ENCODE measurements at places on chromosomes 3 and 15.

DNA sequence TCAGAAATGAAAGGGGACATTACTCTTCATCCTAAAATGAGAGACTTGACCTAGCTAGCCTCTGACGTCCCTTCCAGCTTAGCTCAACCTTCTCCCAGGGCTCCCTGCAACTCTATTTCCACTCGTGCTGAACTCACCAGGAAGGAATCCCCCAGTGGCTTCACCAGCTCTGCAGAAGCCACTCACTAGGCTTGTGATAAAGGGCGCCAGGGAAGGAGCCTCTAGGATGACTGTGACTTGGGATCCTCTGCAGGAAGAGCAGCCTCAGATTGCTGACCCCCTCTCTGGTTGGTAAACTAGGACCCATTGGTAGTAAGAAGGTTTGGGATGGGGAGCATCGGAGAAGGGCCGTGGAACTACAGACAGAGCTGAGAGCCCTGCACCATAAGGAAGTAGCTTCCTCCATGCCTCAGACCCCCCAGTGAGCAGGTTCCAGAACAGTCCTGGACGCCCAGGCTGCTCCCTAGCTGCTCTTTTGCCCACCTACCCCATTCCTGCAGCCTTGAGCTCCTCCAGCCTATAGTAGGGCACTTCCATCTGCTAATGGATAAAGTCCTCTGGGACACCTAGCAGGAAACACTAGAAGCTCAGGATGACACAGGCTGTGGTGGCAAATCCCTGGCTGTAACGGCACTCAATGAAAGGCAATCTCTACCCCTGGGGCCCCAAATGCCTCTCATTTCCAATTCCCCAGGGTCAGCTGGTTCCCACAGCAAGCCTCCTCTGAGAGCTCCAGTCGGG, 26.0 kb downstream of the PLA2G4F start:
- peak; percentile 16 for DNase-seq

DNA sequence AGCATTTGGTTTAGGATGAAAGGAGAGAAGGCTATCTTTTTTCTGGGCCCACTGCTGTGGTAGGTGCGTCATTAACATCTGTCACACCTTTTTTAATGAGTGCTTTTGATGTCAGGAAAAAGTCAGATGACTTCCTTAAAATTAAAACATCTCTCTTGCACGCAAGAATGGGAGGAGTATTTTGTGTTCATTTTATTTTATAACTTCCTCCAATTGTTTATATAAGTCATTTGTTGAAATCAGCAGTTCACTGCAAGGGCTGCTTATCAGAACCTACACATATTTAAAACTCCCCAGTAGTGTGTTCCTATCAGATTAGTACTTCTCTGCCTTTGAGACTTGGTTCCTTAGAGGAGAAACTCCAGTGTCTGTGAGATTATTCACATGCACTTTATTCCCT, 143.8 kb downstream of the NEO1 start:
- DNase-seq = no peak

GRCh38 chr15:67968564-67968963, 85.6 kb upstream of the PIAS1 start:
- DNase-seq = no peak

DNA sequence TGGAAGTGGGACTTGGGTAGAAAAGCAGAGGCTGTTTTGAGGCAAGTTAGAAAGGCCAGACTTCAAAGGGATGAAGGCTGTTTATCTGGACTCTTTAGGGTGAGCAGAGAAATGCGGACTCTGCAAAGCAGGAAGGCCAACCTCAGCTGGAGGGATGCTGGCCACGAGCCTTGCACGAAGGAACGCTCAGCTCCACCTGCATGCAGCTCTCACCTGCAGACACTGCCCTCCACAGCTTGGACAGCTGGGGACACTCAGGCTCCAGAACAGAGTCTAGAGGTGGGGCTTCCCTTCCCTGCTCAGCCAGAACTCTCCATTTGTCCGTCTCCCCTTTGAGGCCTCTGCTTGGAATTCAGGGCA, 229.7 kb downstream of the ADAMTS17 start:
- peak; percentile 40 for DNase-seq

DNA sequence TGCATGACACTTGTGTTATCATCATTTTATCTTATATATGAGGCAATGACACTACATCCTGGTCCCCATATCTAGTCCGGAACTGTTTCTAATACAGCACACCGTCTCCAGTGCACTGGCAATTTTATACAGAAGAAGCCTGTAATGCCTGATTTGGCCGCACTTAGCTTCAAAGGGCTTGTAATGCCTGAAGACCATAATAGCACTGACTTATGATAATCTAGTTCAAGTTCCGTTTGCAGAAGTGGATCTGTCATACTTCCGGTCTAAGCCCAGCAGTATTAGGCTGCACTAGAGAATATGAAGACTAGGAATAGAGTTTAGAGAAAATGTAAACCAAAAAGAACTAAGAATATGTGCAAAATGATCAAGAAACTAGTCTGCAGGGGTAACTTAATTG, 1.3 kb downstream of the BNIP2 start:
- DNase-seq = no peak

- DNase-seq = no peak
These were observed 17.7 kb upstream of the GSK3B start for GRCh38 chr3:120111898-120112297.

DNA sequence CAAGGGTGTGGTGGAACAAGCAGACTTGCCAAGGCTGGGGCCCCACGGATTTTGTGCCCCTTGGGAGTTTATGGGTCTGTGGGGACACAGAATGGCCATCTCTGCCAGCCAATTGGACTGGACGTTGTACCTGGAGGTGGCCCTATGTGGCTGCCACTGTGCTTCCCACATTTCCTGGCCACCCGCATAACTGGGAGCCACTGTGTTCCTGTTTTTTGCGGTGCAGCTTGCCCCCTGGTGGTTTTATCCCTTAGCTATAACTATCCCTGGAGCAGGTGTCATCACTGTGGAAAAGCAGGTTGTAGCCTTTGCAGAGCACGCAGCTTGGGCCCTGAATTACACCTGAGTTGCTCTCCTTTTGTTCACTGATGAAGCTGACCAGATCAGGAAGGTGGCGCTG, 306.3 kb downstream of the ZPLD1 start:
- no peak for DNase-seq
